Fibroblast of skin of scalp (primary cell): ENCODE measurements at places on chromosomes 1 and 21.

- peak; percentile 69 for DNase-seq
Measured at GRCh38 chr1:202315576-202316168, 26.1 kb downstream of the UBE2T start.

GRCh38 chr1:109789551-109790180, 25.9 kb upstream of the EPS8L3 start:
- no peak for DNase-seq

GRCh38 chr1:154181944-154182343, 10.0 kb downstream of the TPM3 start:
- DNase-seq = no peak

- no peak for DNase-seq
Measured at GRCh38 chr1:6460301-6461050, 5.5 kb downstream of the TNFRSF25 start.

- DNase-seq = no peak
Measured at GRCh38 chr1:178961331-178961730, 64.4 kb upstream of the FAM20B start.

GRCh38 chr1:56370513-56370912, 208.8 kb downstream of the PLPP3 start:
- no peak for DNase-seq

DNA sequence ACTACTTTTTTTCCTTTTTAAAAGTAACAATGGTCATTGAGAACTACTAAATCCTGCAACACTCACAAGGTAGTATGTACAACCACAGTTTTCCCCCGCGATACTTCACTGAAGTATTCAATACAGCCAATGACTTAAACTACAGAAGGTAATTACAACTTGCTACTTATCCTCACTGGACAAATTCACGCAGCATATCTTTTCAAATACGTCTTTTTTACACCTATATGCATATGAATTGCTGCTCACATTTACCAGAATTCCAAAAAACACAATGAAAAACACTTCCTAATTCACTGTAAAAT, 12.4 kb downstream of the NRIP1 start:
- DNase-seq = no peak

- peak; percentile 47 for DNase-seq
Measured at GRCh38 chr1:25810341-25811299, 9.1 kb upstream of the MTFR1L start.

DNA sequence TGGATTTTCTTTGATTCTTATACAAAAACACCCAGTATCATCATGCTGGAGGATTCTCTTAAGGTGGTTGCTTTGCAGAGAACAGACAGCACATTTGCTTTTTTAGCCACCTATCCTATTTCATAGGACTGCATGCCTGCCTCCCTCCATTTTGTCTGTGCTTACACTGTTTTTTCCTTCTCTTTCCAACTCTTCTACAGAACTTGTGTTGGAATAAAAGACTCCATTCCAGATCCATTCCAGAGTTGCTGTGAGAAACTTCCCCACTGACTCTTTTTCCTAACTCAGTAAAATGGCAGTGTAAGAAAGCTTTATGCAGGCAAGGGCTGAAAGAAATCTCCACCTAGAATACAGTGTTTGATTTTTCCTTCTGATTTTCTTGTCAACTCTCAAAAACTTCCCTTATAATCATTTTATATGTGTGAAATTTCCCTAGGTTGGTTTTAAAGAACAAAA, 5.2 kb upstream of the ARID1A start:
- no peak for DNase-seq
